Suppressor macrophage treated with lipopolysaccharide for 4 hours (primary cell): ENCODE measurements at places on chromosomes 5 and 9.

GRCh38 chr5:138352722-138353559 is 456 bp downstream of the KDM3B start:
- peak; percentile 85 for DNase-seq

GRCh38 chr9:27368316-27368985 is 71.5 kb upstream of the EQTN start:
- no peak for DNase-seq

DNA sequence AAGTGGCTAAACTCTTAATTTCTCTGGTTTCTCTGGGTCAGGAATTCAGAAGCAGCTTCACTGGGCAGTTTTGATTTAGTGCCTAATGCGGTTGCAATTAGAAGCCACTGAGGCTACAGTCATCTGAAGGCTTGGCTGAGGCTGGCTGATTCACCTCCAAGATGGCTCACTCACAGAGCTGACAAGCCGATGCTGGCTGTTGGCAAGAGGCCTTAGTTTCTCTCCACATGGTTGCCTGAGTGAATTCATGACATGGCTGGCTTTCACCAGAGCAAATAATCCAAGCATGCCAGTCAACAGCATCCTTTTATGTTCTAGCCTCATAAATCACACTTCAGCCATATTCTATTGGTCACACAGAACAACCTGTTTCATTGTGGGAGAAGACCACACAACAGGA is 2.8 kb upstream of the CDK7 start:
- DNase-seq = no peak

- DNase-seq = peak; percentile 12
Observed at GRCh38 chr9:126205265-126205664, 121.4 kb upstream of the MVB12B start.

DNA sequence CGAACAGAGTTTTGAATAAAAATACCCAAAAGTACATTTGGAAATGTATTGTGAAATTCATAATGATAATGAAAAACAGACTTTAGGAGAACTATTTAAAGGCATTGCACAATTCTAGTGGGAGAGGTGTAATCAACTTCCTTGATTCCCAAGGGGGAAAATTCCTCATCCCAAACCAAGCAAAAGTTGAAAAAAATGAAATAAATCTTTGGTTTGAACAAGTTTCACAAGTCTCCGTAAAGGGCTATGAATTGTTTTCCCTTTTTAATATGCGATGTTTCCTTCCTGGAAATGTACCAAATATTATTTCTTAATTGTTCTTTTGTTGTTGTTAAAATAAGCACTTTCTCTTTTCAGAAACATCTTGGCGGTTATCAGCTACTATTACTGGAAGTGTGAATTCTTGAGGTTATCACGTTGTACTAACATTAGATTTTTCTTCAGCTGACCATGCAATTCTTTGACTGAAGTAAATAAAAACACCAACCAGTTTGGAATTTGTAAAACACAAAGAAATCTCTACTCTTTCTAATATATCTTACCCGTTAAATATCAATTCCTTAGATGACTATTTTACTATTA is 59.3 kb downstream of the SVEP1 start:
- no peak for DNase-seq

GRCh38 chr5:123520677-123521247 is 8.8 kb downstream of the CSNK1G3 start:
- peak; percentile 44 for DNase-seq

- DNase-seq = peak; percentile 55
Observed at GRCh38 chr5:60597572-60598320, 102.2 kb downstream of the DEPDC1B start.

- DNase-seq = no peak
Observed at GRCh38 chr5:90967443-90967842, 408.8 kb downstream of the ADGRV1 start.

GRCh38 chr5:169302491-169303118 is 1.7 kb upstream of the SLIT3 start:
- peak; percentile 79 for DNase-seq

DNA sequence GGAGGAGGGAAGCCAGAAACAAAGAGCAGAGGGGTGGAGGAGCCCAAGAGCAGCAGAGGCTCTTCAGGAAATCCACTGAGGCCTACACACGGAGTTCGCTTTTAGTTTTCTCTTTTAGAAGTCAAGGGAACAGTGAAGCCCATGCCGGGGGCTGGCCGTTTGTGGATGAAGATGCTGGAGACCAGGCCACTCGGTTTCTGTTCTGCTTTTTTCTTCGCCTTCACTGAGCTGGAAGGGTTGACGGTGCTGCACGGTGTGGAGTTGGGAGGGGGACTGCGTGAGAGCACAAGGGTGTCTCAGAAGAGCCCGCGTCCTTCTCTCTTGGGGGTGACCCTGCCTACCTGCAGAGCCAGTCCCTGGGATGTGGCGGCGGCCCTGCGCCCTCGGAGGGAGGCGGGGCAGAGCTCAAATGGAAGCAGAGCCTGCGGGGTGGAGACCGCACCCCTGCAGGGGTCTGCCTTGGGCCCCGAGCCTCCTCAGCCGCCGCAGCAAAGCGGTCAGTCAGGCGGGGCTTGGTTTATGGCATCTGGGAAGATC is 68.5 kb upstream of the CACNA1B start:
- peak; percentile 5 for DNase-seq

- DNase-seq = peak; percentile 5
Observed at GRCh38 chr9:85941966-85942912, 1.3 kb downstream of the NAA35 start.

DNA sequence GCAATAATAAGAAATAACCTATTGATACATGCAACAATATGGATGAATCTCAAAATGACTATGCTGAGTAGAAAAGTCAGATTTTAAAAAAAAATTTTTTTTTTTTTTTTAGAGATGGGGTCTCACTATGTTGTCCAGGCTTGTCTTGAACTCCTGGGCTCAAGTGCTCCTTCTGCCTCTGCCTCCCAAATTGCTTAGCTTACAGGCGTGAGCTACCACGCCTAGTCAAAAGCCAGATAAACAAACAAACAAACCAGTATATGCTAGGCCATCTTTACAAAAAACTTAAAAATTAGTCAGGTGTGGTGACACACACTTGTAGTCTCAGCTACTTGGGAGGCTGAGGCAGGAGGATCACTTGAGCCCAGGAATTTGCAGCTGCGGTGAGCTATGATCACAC is 79.0 kb downstream of the MED27 start:
- DNase-seq = no peak

- no peak for DNase-seq
Observed at GRCh38 chr5:60023255-60023654, 129.7 kb upstream of the PDE4D start.

DNA sequence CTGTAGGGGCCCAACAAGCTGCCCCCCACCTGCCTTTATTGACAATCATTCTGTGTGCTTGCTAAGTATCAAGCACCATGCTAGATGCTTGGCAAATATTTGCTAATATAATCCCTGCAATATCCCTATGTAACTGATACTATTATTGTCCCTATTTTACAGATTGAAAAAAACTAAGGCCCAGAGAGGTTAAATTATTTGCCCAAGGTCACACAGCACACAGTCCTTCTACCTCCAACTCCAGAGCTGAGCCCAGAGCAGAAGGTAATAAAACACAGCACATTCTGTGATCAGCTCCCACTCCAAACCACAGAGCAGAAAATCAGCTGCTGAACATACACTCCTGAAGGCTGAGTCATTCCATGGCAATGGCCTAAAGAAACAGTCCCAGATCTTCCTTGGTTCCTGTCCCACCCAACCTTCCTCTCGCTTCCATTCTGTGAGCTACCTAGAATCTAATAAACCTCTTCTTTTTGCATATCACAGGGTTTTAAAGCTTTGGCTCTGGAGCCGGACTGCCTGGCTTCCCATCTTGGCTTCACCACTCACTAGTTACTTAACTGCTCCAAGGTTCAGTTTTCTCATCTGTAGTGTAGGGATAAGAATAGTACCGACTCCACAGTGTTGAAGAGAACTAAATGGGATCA is 66.7 kb upstream of the ADRA1B start:
- DNase-seq = no peak

DNA sequence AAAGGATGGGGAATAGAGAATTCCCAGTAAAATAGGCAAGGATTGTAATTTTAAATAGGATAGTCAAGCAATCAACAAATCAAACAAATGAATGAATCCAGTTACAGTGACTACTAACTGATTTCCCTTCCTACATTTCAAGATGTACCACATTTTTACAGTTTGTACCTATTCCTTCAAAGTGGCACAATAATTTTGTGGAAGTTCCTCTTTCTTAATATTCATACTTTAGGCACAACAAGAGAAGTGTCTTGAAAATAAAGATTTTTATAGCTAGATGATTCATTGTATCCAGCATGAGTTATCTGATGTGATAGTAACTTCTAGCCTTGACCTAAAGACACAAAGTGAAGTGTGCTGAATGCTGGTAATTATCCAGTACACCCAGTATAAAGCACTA is 122.2 kb upstream of the ACOT12 start:
- DNase-seq = peak; percentile 12

GRCh38 chr9:73357607-73358006 is 205.9 kb downstream of the ANXA1 start:
- DNase-seq = no peak

DNA sequence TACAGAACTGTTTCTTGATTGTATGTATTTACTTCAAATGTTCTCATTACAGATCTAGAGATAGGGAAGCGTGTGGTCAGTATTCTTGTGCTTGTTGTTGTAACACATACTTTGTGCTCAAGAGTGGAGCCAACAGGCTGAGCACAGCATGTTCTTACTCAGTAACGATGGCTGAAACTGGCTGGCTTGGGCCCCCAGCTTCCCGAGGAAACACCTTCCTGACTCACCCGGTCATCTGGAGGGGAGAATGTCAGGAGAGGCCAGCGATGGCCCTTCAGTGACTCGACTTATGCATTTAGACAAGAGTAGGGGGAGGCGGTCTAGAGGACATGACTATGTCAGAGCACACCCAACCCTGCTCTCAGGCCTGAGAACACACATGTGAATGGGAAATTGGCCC is 25.6 kb downstream of the ZNF474 start:
- no peak for DNase-seq

GRCh38 chr9:79263628-79264027 is 308.1 kb upstream of the TLE4 start:
- no peak for DNase-seq

- DNase-seq = no peak
Observed at GRCh38 chr9:105338308-105338707, 93.9 kb downstream of the SLC44A1 start.

DNA sequence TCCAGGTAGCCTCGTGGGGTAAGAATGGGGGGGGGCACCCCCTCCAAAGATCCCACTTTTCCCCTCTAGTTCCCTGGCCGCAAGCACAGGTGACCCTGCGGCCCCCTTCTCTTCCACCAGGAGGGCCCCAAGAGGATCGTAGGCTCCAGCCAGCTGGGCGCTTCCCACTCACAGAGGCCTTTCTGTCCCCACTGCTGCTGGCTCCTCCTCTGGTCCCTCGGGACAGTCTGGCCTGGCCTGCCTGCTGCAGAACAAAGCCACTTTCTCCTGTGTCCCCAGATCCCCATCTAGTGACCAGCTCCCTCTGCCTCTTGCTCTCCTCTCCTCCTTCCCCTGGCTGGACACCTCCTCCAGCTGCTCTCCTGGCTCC is 534 bp upstream of the SAPCD2 start:
- no peak for DNase-seq

GRCh38 chr5:35963381-35963843 is 25.0 kb upstream of the CAPSL start:
- peak; percentile 44 for DNase-seq

DNA sequence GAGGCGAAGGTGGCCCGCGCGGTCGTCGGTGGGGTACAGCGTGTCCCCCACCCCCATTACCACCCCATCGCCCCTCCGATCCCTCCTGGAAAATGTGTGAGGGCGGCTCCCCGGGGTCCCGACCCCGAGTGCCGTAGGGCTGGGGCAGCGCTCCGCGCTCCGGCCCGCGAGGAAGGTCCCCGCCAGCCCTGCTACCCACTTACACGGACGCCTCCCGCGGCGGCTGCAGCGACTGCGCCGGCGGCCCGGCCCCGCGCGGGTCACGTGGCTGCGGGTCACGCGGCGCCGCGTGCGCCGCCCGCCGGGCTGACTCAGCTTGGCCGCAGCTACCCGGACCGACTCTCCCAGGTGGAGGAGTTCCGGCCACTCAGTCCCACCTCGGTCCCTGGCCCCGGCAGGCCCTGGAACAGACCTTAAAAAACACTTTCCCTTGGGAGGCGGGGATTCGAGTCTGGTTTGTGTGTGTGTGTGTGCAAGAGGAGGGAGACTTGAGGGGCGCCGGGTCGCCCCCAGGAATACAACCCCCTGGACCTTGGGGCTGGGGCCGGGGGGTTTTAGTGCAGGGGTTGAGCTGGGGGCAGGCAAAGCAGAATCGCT is at the start of gene GNPDA1:
TSS of gene GNPDA1 (minus strand) at position 236 of the 597 bp plus-strand sequence. CDS start 992 bp downstream, outside the sequence.
- peak; percentile 92 for DNase-seq

- no peak for DNase-seq
Observed at GRCh38 chr9:76677481-76678055, 86.7 kb upstream of the PCA3 start.

DNA sequence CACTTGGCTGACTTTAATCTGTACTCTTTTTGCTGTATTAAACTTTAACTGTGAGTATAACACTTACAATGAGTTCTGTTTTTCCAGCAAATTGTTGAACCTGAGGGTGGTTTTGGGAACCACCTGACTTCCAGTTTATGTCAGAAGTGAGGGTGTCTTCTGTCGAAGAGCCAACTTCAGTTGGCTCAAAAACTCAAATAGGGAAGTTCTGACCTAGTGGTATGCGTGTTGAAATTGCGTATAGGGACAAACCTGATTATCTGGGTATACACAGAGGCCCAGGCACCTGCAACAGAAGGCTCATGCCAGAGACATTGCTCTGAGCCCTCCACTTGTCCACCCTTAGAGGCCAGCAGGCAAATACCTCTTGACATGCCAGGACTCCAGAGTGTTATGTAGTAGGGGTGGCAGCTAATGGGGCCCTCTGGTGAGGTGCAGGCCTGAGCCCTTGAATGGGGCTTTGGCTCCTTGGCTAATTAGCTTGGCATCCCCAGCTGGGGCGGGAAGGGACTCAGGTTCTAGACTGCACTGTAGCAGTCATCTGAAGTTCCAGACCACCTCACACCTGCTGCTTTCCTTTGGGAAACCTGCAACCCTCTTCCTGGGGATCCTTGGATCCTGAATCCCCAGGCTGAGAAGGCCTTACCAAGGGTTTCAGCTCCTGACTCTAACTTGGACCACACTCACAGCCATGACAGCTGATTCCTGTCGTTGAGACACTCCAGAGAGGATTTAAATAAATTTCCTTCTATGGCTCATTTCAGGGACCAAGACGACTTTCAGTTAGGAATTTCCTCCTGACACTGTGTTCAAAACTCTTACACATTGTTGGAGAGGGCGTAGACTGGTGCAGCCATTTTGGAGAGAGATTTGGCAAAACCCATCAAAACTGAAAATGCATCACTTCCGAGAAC is 189.6 kb downstream of the HSPA4 start:
- peak; percentile 29 for DNase-seq

- peak; percentile 47 for DNase-seq
Observed at GRCh38 chr5:7869474-7870136, 657 bp downstream of the MTRR start.

- DNase-seq = no peak
Observed at GRCh38 chr5:167503926-167504720, 787.3 kb upstream of the WWC1 start.
